Hair follicle dermal papilla cell (primary cell): ENCODE measurements at places on chromosomes 1 and 21. TPM values are rescaled to one million over a fixed set of nuclear protein-coding genes. Genes with fewer than 3 reads are reported as not detected.

The CD247 gene
- not detected in 2 replicates for total RNA-seq

The FAM177B gene
- total RNA-seq: not detected in 2 replicates

The CYP4A11 gene
- total RNA-seq: not detected in 2 replicates

The LMOD1 gene
- 43.2 and 60.5 TPM in 2 replicates for total RNA-seq

The GBP7 gene
- total RNA-seq: not detected in 2 replicates

The SIPA1L2 gene
- total RNA-seq: 31.7 and 32.3 TPM in 2 replicates

The BRINP3 gene
- total RNA-seq: 0.16 TPM in 1 of 2 replicates, not detected in the other

The ARHGEF10L gene
- 27.1 and 29.5 TPM in 2 replicates for total RNA-seq

The RHBDL2 gene
- 0.85 and 1.6 TPM in 2 replicates for total RNA-seq

The WARS2 gene
- 24.4 and 26.0 TPM in 2 replicates for total RNA-seq

The TMOD4 gene
- total RNA-seq: 0.81 and 1.6 TPM in 2 replicates

The ITLN2 gene
- total RNA-seq: not detected in 2 replicates

The LORICRIN gene
- total RNA-seq: not detected in 2 replicates

The GLIS1 gene
- total RNA-seq: 12.6 and 15.6 TPM in 2 replicates

The DDAH1 gene
- total RNA-seq: 138 and 154 TPM in 2 replicates

The TMEM52 gene
- total RNA-seq: 0.61 and 0.65 TPM in 2 replicates

The CCSAP gene
- total RNA-seq: 5.5 and 6.7 TPM in 2 replicates

The HNRNPCL2 gene
- total RNA-seq: not detected in 2 replicates

The CFAP141 gene
- total RNA-seq: not detected in 2 replicates

The TCP10L gene
- under 0.01 TPM in 1 of 2 replicates, not detected in the other for total RNA-seq

The SPRR1B gene
- not detected in 2 replicates for total RNA-seq

The USP1 gene
- 15.3 and 19.5 TPM in 2 replicates for total RNA-seq

The CFHR4 gene
- not detected in 2 replicates for total RNA-seq

The AADACL4 gene
- total RNA-seq: 0.16 TPM in 1 of 2 replicates, not detected in the other

The TNFRSF14 gene
- 30.6 and 38.6 TPM in 2 replicates for total RNA-seq
